ENCODE measurements at places on chromosomes 4 and X.

DNA sequence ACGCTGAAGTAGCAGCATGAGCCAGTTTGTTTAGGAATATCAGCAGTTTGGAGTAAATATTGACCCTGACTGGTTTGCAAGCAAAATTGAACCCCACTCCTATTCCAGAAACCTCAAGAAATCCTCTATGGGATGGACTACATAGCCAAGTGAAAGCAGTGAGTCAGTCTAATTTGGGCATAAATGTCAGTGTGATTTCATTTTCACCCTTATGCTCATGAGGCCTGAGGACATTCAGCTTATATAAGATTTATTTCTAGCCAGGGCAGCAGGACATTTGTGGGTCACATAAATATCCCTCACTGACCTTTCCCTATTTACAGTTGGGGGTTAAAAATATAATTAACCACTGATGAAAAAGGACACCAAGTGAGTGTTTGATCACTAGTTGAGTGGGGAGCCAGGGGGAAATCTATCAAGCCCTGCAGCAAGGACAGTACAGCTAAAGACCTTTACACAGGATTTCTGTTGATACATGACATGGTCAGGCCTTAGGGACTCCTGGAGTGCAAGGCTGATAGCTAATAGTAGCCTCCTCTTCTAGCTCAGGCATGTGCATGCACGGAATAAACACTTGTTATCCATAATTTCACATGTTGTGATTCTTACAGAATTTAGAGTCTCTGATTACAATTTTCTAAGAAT lies 996.9 kb upstream of the GRIA3 start:
- DNase-seq = no peak

GRCh38 chrX:140432346-140433175 lies 72.3 kb downstream of the SOX3 start:
- DNase-seq = no peak

GRCh38 chrX:15146515-15146914 lies 123.4 kb downstream of the ASB9 start:
- no peak for DNase-seq

- DNase-seq = no peak
These were observed 292.4 kb downstream of the SLC7A11 start for GRCh38 chr4:137949746-137950145.

DNA sequence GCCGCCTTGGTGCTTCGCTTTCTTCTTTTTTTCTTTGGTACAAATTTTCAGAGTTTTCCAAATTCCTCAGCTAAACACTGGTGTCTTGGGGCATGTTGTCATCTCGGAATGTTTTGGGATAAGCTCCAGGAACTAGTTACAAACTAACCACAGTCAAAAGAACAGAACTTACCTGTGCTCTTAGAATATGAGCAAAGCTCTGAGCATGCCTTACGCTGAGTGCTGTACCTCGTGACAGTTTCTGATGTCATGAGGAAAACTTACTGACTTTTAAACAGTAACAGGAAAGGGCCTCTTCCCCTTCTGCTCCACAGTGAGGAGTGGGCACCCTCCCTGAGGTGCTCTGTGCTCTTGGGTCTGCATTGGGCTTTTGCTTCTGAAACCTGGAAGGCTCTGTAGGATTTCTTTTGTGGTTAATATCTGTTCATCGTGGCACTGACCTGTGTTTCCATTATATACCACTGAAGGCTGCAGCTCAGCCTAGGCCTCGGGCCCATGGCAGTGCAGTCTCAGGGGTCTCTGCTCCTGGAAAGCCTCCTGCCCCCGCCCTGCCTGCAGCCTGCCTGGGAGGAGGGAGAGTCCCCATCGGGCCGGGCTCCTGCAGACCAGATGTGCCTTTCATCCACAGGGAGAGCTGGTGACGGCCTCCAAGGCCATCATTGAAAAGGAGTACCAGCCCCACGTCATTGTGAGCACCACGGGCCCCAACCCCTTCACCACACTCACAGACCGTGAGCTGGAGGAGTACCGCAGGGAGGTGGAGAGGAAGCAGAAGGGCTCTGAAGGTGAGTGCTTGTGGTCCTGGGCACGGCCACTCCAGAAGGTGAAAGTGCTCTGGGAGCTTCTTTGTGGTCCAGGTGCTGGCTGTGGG lies 48.7 kb downstream of the NOP14 start:
- DNase-seq = no peak

GRCh38 chr4:104728380-104729122 lies 233.9 kb upstream of the CXXC4 start:
- no peak for DNase-seq

- DNase-seq = no peak
These were observed 72.3 kb downstream of the PAK3 start for GRCh38 chrX:111168314-111168713.

DNA sequence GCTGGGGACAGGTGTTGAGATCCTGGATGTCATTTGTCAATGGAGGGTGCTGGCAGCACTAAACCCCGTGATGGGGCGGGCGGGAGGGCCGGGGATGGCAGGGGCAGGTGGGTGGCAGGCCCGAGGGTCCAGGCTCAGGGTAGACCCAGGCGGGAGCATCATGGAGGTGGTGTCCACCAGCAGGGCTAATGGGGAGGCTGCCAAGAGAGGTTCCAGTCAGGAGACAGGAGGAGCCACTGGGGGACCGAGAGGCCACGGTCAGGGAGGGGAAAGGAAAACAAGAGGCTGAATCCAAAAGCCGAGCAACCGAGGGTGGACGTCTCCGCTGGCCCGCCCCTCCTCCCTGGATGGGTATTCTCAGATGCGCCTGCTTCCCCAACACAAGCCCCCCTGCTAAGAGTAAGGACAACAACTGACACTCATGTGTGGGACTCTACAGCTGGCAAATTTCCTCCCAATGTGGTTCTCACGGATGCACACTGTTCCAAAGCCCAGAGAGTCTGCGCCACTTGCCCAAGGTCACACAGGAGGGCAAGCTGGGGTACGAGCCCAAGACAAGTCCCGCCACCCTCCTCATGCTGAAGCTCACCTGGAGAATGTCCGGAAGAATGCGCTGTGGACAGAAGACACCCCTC lies 132.0 kb downstream of the CPZ start:
- DNase-seq = no peak
